ENCODE measurements at places on chromosomes 7 and 10. TPM values are rescaled to one million over a fixed set of nuclear protein-coding genes. Genes with fewer than 3 reads are reported as not detected.

The ANKRD1 gene
- total RNA-seq = not detected

The GNGT1 gene
- not detected for total RNA-seq

- H3K27ac ChIP-seq = no peak overlapping the region
- no peaks in the 10 kb centered on the region for H3K27me3 ChIP-seq
- H3K4me1 ChIP-seq = no peaks in the 10 kb centered on the region
Observed at GRCh38 chr7:134154581-134155130, 27.5 kb downstream of the LRGUK start.

- H3K4me1 ChIP-seq = no peaks in the 10 kb centered on the region
- DNase-seq = no peak
- H3K4me3 ChIP-seq = no peak overlapping the region
- peaks cover 39% of the 10 kb centered on the region for H3K27me3 ChIP-seq
Observed at GRCh38 chr10:96500519-96500918, 13.2 kb downstream of the TLL2 start.

The FAM237B gene
- not detected for total RNA-seq

Data from T-helper 17 cell (primary cell).